ENCODE measurements at places on chromosomes 4 and X. TPM values are rescaled to one million over a fixed set of nuclear protein-coding genes. Genes with fewer than 3 reads are reported as not detected.

- DNase-seq = no peak
Measured at GRCh38 chrX:96692890-96693289, 8.2 kb downstream of the DIAPH2 start.

GRCh38 chrX:113473418-113473817 lies 632.8 kb upstream of the AMOT start:
- DNase-seq = no peak

DNA sequence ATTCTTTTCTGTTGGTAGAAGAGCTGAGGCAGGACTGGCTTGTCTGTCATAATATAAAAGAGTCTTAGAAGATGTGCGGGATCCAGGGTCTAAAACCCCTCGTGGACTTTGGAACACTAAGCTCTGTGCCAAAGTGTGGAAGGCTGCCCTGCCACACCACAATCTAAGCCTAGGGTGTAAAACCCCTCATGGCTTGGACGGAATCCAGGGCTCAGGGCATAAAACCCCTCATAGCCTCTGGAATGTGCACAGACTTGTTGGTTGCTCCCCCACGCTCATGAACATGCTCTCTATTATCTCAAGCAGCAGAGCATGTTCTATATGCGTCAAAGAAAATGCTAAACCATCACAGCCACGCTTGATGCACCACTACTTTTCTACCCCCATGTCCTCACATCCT lies 483.6 kb downstream of the GABRG1 start:
- no peak for DNase-seq

DNA sequence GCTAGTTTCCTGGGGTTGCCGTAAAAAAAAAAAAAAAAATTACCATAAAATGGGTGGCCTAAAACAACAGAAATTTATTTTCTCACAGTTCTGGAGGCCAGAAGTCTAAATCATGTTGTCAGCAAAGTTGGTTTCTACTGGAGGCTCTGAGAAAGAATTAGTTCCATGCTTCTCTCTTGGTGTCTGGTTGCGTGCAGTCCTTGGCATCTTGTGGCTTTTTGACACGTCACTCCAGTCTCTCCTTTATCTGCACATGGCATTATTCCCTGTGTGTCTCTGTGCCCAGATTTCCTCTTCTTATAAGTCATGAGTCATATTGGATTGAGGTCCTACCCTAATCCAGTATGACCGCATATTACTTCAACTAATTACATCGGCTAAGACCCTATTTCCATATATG lies 38.7 kb downstream of the SPATA4 start:
- no peak for DNase-seq

DDX53 gene
- not detected for total RNA-seq

GRCh38 chrX:77938083-77938680 lies 27.7 kb downstream of the ATP7A start:
- no peak for DNase-seq

DNA sequence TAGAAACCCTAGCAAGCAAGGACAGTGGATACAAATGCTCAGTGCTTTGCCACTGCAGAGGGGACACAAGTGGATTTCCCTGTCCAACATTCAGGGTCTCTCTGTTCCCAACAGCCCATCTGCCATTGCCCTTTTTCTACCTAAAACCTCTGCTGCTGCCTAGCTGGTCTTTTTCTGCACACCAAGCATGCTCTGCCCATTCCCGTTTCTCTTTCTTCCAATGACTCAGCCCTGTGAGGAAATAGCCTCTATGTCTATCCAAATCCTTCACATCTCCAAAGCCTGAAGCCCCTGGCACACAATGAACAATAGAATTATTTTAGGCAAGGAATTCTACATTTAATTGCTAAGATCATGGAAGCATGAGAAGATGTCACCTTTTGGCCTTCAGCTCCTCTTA lies 5.7 kb upstream of the AMELX start:
- DNase-seq = no peak

GRCh38 chr4:47639531-47639930 lies 154.5 kb downstream of the ATP10D start:
- no peak for DNase-seq

DNA sequence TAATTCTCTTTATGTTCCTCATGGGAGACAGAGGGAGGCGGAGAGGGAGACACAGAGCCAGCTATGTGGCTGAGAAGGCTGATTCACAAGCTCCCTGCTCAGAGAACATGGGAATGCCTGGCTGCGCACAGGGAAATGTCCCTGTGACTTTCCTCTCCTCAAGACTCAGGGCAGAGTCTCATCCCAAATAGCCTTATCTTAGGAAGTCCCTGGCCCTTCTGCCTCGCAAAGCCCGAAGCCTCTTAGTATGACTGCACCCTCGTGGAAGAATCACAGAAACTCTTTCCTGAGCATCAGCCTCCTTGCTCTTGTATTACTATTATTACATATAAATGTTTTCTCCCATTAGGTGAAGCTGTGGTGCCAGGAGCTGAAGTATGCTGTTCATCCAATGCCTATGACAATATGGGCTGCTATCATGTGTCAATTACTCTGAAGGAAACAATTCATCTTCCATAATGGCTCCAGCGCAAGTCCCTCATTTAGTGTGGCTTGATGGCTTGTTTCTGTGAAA lies 230.5 kb downstream of the MGST2 start:
- no peak for DNase-seq

VCX3B gene
- total RNA-seq = not detected

- DNase-seq = no peak
Measured at GRCh38 chr4:12041828-12042227, 613.1 kb upstream of the HS3ST1 start.

- DNase-seq = no peak
Measured at GRCh38 chr4:109315818-109316217, 13.4 kb upstream of the COL25A1 start.

NMU gene
- total RNA-seq = not detected

GRCh38 chr4:72969976-72970375 lies 99.5 kb downstream of the COX18 start:
- no peak for DNase-seq

DNA sequence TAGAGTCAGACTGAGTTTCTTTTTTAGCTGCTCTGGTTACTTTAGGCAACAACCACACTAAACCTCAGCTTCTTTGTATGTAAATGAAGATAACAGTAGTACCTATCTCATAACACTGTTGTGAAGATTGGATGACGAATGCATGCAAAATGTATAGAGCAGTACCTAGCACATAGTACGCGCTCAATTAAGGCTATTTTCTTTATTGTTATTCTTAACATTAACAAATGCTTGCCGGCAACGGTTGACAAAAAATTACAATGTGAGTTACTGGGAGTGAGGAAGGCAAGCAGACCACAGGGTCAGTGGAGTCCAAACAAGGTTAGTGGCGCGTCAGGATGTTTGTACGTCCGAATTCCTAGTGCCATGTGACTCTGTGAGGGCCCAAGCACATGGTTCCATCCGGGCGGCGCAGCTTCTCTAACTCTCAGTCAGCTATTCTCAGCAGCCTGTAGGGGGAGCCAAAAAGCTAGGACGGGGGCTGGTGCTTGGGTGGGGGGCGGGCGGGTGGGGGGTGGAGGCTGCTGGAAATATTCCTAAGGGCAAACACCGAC lies 821 bp upstream of the NALF2 start:
- no peak for DNase-seq

TSR2 gene
- total RNA-seq = 44.5 TPM

DNA sequence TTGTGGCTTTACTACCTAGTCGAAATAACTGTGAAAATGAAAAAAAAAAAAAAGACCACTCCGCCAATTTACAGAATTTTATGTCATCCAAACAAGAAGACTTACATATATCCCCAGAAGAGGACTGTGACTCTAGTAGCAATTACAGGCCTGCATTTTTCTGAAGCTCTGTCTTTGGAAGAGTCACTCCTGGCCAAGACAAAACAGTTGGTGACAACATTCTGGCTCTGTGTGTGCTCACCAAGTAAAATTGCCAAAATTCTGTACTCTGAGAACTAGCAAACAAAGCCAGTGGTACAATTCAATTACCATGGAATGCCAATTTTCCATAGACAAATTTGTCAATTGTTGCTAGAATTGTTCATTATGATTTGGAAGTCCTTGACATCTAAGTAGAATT lies 311.1 kb downstream of the PDGFC start:
- DNase-seq = no peak

DNA sequence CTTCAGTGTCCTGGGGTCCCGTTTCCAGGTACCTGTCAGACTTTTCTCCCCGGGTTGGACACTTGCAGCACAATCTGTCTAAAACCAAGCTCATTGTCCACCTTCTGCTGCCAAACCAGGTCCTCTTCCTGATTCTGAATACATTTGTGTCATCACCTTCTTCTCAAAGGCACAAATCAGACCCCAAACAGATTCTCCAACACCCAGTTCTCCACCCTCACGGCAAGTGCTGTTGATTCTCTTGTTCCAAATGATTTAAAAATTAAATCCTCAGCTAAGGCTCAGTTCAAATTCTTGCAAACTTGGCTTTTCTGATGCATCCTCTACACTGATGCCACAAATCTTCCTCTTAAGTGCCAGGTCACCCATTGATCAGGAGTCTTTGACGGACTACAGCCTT lies 122.5 kb upstream of the LDB2 start:
- DNase-seq = no peak

CT45A3 gene
- total RNA-seq = not detected

Data from naive thymus-derived CD8-positive, alpha-beta T cell (primary cell).